ENCODE measurements at places on chromosomes 12 and 14.

DNA sequence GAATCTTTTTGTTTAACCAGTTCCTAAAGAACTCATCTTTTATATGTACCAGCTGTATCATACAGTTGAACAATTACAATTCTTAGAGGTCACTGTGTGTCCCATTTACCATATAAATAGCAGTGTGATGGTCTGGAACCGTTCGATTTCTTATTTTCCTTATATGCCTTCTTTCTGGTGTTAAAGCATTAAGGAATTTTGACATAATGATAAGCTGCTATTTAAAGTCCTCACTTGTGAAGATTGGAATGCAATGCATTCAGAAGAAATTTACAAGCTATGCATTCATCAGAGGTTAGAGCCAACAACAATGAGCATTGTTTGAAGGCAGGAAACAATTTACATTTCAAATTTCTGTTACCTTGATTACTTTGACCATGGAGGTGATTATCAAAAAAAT lies 80.0 kb upstream of the PRICKLE1 start:
- DNase-seq, result no peak

DNA sequence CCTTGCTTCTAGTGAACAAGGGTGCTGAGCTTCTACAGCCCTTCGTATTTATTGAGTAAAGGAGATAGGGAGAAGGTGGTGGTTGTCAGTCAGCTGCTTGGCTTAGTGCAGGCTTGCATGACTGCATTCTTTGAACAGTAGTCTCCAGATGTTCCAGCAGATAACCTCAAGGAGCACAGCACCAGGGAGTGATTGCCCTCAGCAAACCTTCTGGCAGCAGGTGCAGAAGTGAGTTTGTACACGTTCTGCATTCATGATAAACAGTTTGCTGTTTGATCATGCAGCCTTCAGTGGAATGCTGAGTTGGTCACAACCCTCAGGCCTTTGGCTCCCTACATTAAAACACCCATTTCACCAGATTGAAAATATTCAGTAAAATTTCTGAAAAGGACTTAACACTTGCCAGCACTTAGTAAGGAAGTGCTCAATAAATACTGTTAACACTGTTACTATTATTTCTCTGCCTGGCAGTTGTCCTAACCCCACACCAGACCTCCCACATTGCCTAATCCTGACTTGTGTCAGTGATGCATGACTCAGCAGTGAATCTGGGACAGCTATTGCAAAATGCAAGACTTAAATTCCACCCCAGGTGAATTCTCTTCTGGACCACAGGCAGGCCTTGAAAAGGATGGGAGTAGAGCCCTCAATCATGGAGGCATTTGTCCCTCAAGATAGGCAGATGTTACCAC lies 18.9 kb upstream of the CARMIL3 start:
- DNase-seq, result peak; percentile 88

- no peak for DNase-seq
Observed at GRCh38 chr14:86296173-86296572, 766.2 kb downstream of the FLRT2 start.

GRCh38 chr12:127268706-127269425 lies 998.1 kb upstream of the TMEM132C start:
- DNase-seq, result no peak

DNA sequence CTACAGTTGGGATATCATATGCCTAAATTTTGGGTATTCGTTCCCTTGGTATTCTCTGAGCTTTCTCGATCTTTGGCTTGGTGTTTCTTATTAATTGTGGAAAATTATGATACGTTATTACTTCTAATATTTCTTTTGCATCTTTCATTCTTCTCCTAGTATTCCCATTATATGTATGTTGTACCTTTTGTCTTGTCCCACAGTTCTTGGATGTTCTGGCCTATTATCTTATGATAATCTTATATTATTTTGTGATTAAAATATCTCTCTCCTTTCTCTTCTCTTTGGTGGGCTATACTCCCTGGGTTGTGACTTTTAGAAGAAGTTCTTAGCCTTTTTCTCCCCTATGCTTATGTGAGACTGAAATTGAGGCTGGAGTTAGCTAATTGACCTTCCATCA lies 25.2 kb downstream of the PTCSC3 start:
- DNase-seq, result no peak

DNA sequence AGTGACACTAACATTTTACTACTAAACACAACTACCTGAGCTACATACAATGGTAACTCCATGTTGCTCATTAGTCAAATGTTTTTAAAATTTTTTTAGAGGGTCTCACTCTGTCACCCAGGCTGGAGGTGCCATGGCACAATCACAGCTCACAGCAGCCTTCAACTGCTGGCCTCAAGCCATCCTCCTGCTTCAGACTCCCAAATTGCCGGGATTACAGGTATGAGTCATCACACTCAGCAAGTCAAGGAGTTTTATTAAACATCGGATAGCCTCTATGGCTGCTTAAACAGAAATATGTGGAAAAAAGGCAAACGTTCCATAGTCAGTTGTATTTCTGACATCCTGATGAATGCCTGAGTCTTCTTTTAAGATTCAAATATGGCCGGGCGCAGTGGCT lies 11.1 kb upstream of the NPFF start:
- DNase-seq, result no peak

- peak; percentile 58 for DNase-seq
Observed at GRCh38 chr12:85804663-85805062, 31.5 kb downstream of the RASSF9 start.
